A549 treated with CORT108297 at 1 μM for 4 hours (cell line): ENCODE measurements at places on chromosomes 13 and 19. TPM values are rescaled to one million over a fixed set of nuclear protein-coding genes. Genes with fewer than 3 reads are reported as not detected.

The HS6ST3 gene
- not detected in 5 replicates for total RNA-seq

The SHANK1 gene
- 0.03 to 0.37 TPM (median 0.21 TPM) in 5 replicates for total RNA-seq

The ZNF160 gene
- total RNA-seq, result 7.6 to 8.9 TPM (median 8.7 TPM) in 5 replicates

The SIGLECL1 gene
- not detected in 5 replicates for total RNA-seq

The ZNF100 gene
- total RNA-seq, result not detected in 5 replicates

The EXOC3L2 gene
- total RNA-seq, result 0.58 to 1.8 TPM (median 1.3 TPM) in 5 replicates

The SIGLEC10 gene
- 0.05 TPM in 1 of 5 replicates, not detected in the others for total RNA-seq

The ACER1 gene
- not detected in 5 replicates for total RNA-seq

The ZNF700 gene
- 0.26 to 0.55 TPM (median 0.29 TPM) in 5 replicates for total RNA-seq

The FIZ1 gene
- 17.6 to 24.7 TPM (median 24.3 TPM) in 5 replicates for total RNA-seq

The FAM124A gene
- 2.0 to 2.6 TPM (median 2.2 TPM) in 5 replicates for total RNA-seq

The FFAR3 gene
- total RNA-seq, result not detected in 5 replicates

The TFPT gene
- 20.8 to 25.0 TPM (median 21.5 TPM) in 5 replicates for total RNA-seq

The CEACAM20 gene
- 0.05 to 0.08 TPM (median 0.06 TPM) in 5 replicates for total RNA-seq

The ZNF383 gene
- total RNA-seq, result 5.7 to 7.4 TPM (median 6.2 TPM) in 5 replicates

The ZNF497 gene
- 0.98 to 1.7 TPM (median 1.5 TPM) in 5 replicates for total RNA-seq

The ZNF534 gene
- total RNA-seq, result not detected in 5 replicates

The CYP4F8 gene
- not detected in 5 replicates for total RNA-seq

The AP1M1 gene
- total RNA-seq, result 61.7 to 71.0 TPM (median 68.2 TPM) in 5 replicates

The SLC25A41 gene
- 0.09 to 0.17 TPM (median 0.15 TPM) in 4 of 5 replicates, not detected in the other for total RNA-seq

The CACNG7 gene
- 5.6 to 10.8 TPM (median 10.7 TPM) in 5 replicates for total RNA-seq

The APOC4 gene
- total RNA-seq, result not detected in 5 replicates

The CACNG6 gene
- 8.5 to 13.8 TPM (median 13.2 TPM) in 5 replicates for total RNA-seq

The SPATA13 gene
- total RNA-seq, result 5.7 to 6.6 TPM (median 5.8 TPM) in 5 replicates

The ADGRE3 gene
- total RNA-seq, result not detected in 5 replicates

The SOX21 gene
- total RNA-seq, result 0.75 to 1.5 TPM (median 1.1 TPM) in 5 replicates

The PTPRH gene
- 3.7 to 5.3 TPM (median 5.2 TPM) in 5 replicates for total RNA-seq

The SULT2B1 gene
- total RNA-seq, result 12.8 to 18.0 TPM (median 16.4 TPM) in 5 replicates

The IER2 gene
- 52.6 to 79.7 TPM (median 65.9 TPM) in 5 replicates for total RNA-seq

The CD79A gene
- 0.47 to 1.3 TPM (median 1.0 TPM) in 5 replicates for total RNA-seq

The CRLF1 gene
- 2.5 to 6.0 TPM (median 4.5 TPM) in 5 replicates for total RNA-seq

The KLK3 gene
- not detected in 5 replicates for total RNA-seq

The ZNF99 gene
- not detected in 5 replicates for total RNA-seq

The MISP3 gene
- total RNA-seq, result 1.8 to 5.3 TPM (median 4.0 TPM) in 5 replicates

The B3GNT8 gene
- total RNA-seq, result 0.05 to 0.21 TPM (median 0.10 TPM) in 4 of 5 replicates, not detected in the other

The CCDC124 gene
- 93.5 to 115 TPM (median 107 TPM) in 5 replicates for total RNA-seq

The INSL3 gene
- 0.30 to 0.66 TPM (median 0.39 TPM) in 5 replicates for total RNA-seq

The ERCC1 gene
- total RNA-seq, result 127 to 168 TPM (median 156 TPM) in 5 replicates

The YJEFN3 gene
- total RNA-seq, result 2.1 to 4.8 TPM (median 4.4 TPM) in 5 replicates

The ZIM2 gene
- total RNA-seq, result not detected in 5 replicates

The UFM1 gene
- total RNA-seq, result 23.8 to 39.6 TPM (median 26.4 TPM) in 5 replicates

The PRTN3 gene
- 0.27 to 0.56 TPM (median 0.34 TPM) in 5 replicates for total RNA-seq

The TJP3 gene
- total RNA-seq, result 0.29 to 0.53 TPM (median 0.33 TPM) in 5 replicates

The ZNF805 gene
- 1.3 to 2.3 TPM (median 1.7 TPM) in 5 replicates for total RNA-seq

The PROZ gene
- total RNA-seq, result not detected in 5 replicates

The FAM216B gene
- total RNA-seq, result not detected in 5 replicates

The ZNF429 gene
- total RNA-seq, result not detected in 5 replicates

The KIR3DL2 gene
- total RNA-seq, result not detected in 5 replicates

The PRODH2 gene
- total RNA-seq, result 0.22 to 0.36 TPM (median 0.24 TPM) in 4 of 5 replicates, not detected in the other
